ENCODE measurements at places on chromosomes 2 and 18. TPM values are rescaled to one million over a fixed set of nuclear protein-coding genes. Genes with fewer than 3 reads are reported as not detected.

GRCh38 chr2:11768946-11769345 lies 22.5 kb downstream of the LPIN1 start:
- H3K27ac ChIP-seq, result no peak overlapping the region
- no peak for DNase-seq
- peaks cover 11% of the 10 kb centered on the region for H3K4me1 ChIP-seq

DNA sequence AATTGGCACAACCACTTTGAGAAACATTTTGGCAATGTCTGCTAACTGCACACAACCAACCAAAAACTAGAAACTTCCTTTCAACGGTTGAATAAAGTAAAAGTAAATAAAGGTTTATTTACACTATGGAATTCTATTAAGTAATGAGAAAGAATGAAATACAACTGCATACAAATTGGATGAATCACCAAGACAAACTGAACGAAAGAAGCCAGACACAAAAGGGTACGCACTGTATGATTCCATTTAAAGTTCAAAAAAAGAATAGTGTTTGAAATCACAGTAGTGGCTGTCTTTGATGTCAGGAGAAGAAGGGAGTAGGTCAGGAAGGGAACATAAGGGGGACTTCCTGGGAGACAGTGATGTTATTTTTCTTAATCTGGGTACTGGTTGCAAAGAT lies 46.5 kb upstream of the SULT1C3 start:
- DNase-seq, result no peak
- H3K27ac ChIP-seq, result no peak overlapping the region
- H3K4me3 ChIP-seq, result no peak overlapping the region

DNA sequence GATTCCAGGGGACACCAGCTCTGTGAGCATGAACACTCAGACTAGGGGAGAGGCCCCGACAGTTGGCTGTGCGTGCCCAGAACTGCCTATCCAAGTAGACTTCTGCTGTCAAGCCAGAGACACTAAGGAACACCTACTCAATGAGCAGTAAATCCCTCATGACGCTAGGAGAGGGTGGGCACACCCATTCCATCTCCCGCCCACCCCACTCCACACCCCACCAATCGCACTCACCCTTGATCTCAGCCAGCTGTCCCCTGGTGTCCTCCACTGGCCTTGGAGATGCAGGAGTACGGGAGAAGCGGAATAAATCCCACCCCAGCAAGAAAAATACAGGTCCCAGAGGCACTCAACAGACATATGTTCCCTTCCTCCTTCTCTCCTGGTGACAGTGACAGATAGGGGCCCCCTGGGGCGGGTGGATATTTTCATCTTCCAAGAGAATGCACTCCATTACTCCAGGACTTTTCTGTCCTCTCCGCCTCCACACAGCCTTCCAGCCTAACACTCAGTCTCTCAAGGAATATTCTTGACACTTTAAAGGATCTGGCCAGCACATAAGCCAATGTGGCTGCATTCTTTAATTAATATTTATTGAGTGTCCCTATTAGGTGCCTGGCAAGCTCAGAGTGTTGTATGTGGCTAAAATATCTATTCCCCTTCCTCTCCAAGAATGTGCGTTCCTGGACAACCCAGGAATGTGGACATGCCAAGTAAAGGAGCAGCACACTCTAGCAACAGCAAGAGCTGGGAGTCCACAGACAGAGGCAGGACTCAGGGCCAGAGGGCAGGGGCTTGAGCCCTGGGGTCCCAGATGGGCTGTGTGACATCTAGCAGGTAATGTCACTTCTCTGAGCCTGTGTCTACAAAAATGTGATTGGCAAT lies 13.1 kb upstream of the SMAD7 start:
- no peak overlapping the region for H3K4me3 ChIP-seq
- H3K36me3 ChIP-seq, result peaks cover 4% of the 10 kb centered on the region
- H3K27ac ChIP-seq, result no peak overlapping the region
- peaks cover 1% of the 10 kb centered on the region for H3K4me1 ChIP-seq
- no peaks in the 10 kb centered on the region for H3K27me3 ChIP-seq
- DNase-seq, result no peak

DNA sequence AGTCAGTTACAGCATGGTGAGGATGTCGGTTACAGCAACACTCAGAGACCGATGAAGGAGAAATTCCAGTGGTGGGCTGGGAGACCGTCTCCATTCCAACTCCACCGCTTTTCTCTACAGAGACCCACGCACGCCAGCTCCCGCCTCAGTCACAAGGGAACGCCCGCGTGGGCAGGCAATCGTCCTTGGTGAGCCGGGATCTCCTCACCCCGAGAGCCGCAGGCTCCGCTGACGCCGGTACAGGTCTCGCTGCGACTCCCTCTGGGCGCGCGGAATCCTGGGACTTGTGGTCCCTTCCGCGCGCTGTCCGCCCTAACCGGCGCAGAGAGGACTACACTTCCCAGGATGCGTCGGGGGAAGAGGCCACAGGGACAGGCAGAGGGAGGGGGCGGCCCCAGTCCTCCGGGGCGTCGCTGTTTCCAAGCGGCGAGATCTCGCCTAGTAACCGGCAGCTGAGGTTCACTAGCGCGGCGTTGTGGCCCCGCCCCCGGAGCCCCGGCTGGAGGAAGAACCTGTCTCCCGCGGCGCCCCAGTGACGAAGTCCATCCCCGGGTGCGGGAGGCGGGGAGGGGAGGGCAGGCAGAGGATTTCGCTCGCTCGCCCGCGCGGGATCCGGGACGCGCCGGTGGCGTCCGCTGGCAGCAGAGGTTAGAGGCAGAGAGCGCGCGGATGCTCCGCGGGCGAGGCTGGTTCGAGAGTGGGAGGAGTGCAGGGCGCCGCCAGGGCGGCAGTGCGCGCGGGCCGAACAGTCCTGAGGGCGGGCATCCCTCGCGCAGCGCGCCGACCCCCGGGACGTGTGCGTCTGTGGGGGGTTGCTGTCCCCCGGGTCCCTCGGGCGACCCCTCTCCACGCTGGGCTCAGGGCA lies at the start of gene EML6:
EML6 (plus strand) TSS at position 532 of the 865 bp plus-strand sequence. CDS start 1,400 bp downstream, outside the sequence.
- H3K27ac ChIP-seq, result peak within 1 kb of the TSS; percentile 83
- peaks cover 17% of the 10 kb centered on the region for H3K27me3 ChIP-seq
- peaks cover 19% of the 10 kb centered on the region for H3K4me1 ChIP-seq
- peak within 1 kb of the TSS; percentile 97 for H3K4me3 ChIP-seq
- H3K36me3 ChIP-seq, result no peaks in the 10 kb centered on the region

DNA sequence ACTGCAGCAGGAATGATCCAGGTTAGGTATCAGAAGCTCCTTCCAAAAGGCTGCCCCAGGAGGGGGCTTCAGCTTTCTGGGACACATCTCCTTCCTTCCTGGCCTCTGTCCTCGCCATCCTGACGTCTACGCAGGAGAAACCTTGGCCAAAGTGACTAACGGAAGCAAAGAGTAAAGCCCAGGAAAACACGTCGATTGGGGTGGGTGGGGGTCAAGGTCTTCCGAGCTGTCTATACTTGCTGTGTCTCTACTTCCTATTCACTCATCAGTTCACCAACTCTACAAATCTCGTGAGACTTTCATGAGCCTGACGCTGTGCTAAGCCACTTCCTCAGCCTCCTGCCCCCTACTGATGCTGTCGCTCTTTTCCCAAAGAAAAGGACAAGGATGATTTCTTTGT lies 212.6 kb downstream of the TNS1 start:
- peak overlapping the region; percentile 0 for H3K27ac ChIP-seq
- peak overlapping the region; percentile 90 for H3K4me3 ChIP-seq
- DNase-seq, result peak; percentile 12
- peaks cover 18% of the 10 kb centered on the region for H3K4me1 ChIP-seq
- peaks cover 3% of the 10 kb centered on the region for H3K27me3 ChIP-seq

The UGT1A4 gene
- not detected for polyA plus RNA-seq

All from immature natural killer cell (primary cell).